Tibial nerve (tissue), 4 donors: ENCODE measurements at places on chromosomes 7 and 10. TPM values are rescaled to one million over a fixed set of nuclear protein-coding genes. Genes with fewer than 3 reads are reported as not detected.
A peak's percentile ranks its signal among the peaks of the same experiment; 100 is the strongest.

DNA sequence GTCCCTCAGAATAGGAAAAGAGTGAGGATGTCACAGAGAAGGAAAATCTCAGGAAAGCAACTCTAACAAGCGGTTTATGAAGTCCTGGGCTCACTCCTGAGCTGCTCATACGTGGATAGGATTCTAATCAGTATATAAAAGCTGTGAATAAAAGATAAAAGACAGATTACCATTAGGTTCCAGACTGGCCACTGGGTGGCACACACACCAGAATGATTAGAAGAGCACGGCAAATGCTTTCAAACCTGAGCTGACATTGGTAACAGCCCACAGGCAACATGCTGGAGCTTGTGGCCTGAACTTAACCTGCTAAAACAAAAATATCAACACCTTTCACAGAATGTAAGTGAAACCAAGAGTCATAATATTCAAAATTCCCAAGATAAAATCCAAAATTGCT, 370.8 kb downstream of the GRID1 start:
- DNase-seq: no peak

TRPV5 gene
- total RNA-seq: 0.20 TPM

PRKG1 gene
- 8.7 TPM for total RNA-seq

ZSCAN21 gene
- 15.5 TPM for total RNA-seq

GRCh38 chr7:28165961-28166955, 14.3 kb downstream of the JAZF1 start:
- no peak for DNase-seq

CLRN3 gene
- total RNA-seq: not detected

DNA sequence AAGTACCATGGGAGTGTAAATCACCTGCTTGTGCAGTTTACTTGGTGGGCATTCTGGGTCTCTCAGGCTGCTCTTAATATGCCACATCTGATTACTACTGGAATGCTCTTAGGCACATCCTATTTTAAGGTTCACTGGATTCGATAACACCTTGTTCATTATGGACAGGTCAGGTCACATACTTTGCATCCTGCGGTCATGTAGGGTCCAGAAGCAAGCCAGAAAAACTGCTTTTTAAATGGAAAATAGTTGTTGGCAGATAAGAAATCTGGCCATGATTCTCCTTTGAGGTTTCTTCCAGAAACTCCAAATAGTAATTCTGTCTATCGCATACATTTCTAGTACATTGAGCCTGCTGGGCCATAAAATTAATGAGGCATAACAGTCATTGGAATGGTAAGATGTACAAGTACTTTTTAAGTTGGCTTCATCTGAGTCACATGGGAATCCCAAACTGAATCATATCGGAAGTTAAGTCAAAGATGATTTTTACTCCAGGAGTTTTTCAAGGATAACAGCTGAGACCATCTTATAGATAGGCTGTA, 371.9 kb downstream of the LRRTM3 start:
- DNase-seq: no peak

DNA sequence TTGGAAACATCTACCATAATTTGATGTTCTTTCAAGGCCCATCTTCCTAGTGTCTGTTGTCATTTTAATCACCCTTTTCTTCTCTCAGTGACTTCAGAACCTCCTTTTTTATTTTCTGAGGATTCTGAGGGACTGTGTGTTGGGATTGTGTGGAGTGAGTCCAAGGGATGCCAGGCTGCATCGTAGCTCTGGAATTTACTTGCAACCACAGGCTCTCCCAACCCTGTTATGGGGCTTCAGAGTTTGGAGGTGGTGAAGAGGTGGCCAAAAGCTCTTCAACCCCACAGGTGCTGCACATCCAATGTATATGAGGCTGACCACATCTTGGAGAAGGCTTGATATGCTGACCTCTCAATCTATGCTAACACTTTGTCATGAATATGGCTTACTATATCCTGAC, 79.5 kb upstream of the GPR141 start:
- DNase-seq: no peak

ATXN7L1 gene
- total RNA-seq: 21.2 TPM

NKX1-2 gene
- not detected for total RNA-seq

CAMK2B gene
- 11.9 TPM for total RNA-seq

GSTO1 gene
- total RNA-seq: 53.2 TPM

HGF gene
- 4.8 TPM for total RNA-seq

DNA sequence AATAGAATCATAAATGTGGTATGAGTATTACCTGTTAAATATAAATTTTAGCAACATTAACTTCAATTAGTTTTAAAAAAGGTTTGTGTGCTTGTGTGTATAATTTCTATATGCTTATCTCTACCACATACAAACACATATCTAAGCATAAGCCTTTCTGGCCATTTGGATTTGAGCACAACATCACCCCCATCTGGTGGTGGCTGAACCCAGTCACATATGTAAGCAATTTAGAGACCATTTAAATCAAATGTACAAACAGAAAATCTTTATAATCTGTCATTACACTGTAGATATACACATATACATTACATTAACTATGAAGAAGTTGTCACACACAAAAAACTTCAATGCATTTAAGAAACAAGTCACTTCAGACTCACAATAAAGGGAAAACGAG, 31.7 kb downstream of the GPR22 start:
- no peak for DNase-seq

C10orf53 gene
- total RNA-seq: not detected

- DNase-seq: no peak
Observed at GRCh38 chr7:113891031-113891350, 27.8 kb downstream of the PPP1R3A start.

TUBB8 gene
- not detected for total RNA-seq

TMEM229A gene
- not detected for total RNA-seq

ADARB2 gene
- 23.2 TPM for total RNA-seq

DNA sequence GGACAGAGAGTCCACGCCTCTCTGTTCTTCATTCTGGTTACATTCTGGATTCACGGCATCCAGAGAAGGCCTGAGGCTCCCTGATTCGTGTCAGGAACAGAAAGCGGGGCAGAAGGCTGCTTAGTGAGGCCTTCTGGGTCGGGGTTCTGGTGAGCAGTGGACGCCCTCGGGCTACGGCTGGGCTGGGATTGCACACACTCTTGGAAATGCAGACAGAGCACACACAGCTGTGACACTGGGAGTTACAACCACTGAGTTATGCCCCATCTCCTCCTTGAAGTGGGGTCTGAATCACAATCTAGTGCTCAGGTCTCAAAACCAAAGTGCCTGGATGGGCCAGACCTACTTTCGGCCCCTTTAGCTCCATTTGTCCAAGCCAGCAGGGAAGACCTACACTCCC, 156.9 kb upstream of the GDF10 start:
- DNase-seq: no peak

GPR37 gene
- total RNA-seq: not detected

GRCh38 chr10:68599771-68600040, 39.6 kb downstream of the TET1 start:
- no peak for DNase-seq

DNA sequence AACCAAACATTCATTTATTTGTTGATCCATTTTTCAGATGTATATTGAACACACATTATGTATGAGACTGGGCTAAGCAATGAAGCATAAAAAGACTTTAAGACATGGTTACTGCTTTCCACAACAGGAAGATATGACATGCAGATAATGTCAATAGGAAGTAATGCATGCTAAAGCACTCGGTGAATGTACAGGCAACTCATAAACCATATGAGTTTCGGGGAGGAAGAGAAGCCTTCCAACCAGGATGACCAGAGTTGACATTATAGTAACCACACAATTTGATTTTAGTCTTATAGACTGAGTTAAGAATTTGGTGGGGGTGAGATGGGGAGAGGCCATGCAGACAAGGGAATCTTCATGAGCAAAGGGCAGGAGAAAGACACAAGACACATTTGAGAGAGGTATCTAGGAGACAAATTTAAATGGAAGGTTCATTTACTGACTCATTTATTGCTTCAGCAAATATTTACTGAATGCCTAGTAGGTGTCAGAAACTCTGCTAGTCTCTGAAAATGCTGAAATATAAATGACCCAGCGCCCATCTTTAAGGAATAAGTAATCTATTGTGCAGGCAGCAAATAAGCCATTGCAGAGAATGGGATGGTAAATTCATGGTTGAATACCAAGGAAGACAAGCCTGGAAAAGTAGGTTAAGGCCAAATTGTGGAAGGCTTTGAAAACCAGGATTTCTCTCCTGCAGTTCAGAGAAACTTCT, 19.0 kb upstream of the SLK start:
- DNase-seq: no peak

DNA sequence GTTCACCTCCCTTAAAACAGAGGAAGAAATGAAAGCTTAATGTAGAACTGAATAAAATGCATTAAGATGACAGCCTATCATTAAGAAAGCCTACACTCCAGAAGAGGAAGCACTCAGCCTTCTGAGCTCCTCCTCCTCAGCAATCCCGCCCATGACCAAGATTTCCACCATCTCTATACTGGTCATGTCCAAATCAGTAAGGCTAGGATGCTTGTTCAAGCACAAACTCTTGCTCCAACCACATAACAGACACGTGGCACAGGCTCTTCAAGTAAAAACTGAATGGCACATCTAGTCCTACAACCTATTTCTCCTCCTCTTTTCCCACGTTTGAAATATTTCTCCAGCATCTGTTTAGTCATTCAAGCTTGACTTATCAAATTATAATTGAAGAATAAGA, 454.1 kb downstream of the PARD3 start:
- DNase-seq: no peak

DNA sequence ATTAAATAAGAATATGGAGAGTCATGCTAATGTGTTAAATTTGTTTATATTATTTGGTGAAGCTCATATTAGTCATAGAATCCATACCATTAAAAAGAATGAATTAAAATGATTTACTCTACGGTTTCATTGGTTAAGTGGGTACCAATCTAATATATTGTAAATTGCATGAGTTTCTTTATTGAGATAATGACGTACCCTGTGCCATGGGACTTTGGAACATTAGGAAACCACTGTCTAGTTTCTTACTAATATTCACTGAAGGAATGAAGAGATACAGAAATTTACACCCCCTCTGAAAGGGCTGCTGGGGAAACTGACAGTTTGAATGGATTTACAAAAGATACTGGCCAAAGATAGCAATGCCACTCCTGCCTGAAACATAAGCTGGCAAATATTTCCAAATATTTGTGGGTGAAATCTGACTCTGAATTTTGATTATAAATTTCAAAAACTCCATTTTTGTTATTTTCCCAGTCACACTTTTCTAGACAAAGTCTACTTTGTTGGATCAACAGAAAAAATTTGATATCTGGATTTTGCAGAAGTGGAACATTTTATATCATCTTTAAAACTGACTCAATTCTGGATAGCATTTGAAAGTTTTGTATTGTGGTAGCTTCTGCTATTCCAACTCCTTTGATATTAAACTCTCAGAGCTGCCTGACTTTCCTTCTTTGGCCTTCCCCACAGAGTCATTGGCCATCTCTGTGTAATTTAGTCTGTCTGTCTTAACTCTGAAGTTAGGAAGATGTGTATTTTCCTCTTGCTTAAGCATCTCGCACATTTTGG, 22.3 kb downstream of the MDFIC start:
- DNase-seq: no peak

DNA sequence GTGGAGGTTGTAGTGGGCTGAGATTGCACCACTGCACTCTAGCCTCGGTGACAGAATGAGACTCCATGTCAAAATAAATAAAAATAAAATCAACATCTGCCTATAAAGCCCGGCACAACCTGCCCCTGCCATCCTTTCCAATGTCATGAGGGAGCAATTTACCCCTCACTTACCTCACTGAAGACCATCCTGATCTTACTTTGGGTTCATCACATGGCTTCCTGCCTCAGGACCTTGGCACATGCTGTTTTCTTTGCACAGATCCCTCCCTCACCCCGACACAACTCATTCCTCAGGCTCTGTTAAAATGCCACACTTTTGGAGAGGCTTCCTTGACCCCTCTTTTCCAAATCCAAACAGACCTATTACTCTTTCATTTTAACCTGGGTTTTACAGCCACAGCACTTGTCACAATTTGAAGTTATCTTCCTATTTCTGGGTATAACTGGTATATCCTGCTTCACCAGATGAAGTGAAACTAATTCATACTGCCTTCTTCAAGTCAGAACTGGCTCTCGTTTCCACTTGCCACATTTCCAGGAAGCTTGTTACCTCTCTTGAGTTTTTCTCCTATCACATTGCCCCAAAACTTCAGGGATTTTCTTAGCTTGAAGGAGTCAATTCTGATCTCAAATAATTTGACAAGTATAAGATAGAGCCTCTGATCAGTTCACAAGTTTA, 69.3 kb upstream of the PARD3 start:
- no peak for DNase-seq

- DNase-seq: peak; percentile 5
Observed at GRCh38 chr10:42975558-42976340, 101.1 kb upstream of the RET start.

DNA sequence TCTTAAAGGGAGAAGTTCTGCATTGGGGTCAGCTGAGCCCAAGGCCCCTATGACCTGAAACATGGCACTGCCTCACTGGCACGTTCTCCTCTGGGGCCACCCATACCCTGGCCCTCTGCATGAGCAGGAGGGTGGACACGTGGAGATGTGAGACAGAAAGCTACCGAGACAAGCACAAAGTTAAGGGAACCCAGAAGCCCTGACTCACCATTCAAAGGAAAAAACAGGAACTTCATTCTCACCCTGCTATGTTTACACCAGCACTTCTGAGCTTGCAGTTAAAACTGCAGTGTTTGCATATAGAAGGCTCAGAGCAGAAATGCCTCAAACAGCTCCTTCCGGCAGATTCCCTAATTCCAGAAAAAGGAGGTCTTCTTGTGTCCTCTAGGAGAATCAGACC, 41.7 kb downstream of the DENND11 start:
- no peak for DNase-seq

- DNase-seq: no peak
Observed at GRCh38 chr7:156579566-156579965, 61.0 kb upstream of the RNF32 start.

ARHGEF5 gene
- 13.2 TPM for total RNA-seq

GRCh38 chr7:24492576-24492975, 80.7 kb upstream of the PALS2 start:
- no peak for DNase-seq

ADAM22 gene
- total RNA-seq: 8.6 TPM

NUTM2E gene
- 0.21 TPM for total RNA-seq

DGKI gene
- total RNA-seq: 2.0 TPM

GRCh38 chr7:146875237-146875785, 758.7 kb downstream of the CNTNAP2 start:
- no peak for DNase-seq

DNA sequence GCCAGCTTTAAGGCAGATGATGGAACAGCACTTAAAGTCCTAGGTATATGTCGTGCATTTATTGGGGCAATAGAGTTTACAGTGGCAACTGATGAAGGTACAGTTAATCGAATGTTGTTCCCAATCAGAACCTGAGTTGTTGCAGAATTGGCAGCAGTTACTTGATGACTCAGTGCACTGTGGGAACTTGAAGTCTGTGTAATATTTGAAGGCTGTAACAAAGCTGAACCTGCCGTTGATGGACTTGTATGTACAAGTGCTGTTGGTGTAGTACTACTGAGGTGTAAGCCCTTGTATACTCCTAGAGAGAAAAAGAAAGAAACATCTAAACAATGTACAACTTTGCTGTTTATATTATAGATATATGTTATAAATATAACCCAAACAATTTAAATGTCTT, 75.3 kb downstream of the EPC1 start:
- DNase-seq: no peak
